ENCODE measurements at places on chromosomes 5 and 9. TPM values are rescaled to one million over a fixed set of nuclear protein-coding genes. Genes with fewer than 3 reads are reported as not detected.

GRCh38 chr5:89282554-89283510 is 399.8 kb upstream of the MEF2C start:
- no peak for DNase-seq

DNA sequence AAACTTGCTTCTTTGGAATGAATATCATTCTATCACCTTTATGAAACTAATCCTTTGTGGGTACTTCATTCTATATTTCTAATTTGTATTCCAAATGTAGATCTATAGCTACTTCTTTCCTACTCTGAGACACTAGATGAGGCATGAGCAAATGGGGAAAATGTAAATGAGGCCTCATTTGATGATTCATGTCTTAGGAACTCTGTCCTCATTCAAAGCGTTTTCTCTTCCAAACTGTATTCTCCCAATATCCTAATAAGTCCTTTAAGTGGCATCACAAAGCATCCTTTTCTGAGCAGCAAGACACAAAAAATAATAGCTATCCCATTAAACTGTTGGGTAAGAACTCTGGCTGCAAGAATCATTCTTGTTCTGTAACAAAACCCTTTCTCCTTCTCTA is 56.1 kb downstream of the TTLL11 start:
- DNase-seq: no peak

DNA sequence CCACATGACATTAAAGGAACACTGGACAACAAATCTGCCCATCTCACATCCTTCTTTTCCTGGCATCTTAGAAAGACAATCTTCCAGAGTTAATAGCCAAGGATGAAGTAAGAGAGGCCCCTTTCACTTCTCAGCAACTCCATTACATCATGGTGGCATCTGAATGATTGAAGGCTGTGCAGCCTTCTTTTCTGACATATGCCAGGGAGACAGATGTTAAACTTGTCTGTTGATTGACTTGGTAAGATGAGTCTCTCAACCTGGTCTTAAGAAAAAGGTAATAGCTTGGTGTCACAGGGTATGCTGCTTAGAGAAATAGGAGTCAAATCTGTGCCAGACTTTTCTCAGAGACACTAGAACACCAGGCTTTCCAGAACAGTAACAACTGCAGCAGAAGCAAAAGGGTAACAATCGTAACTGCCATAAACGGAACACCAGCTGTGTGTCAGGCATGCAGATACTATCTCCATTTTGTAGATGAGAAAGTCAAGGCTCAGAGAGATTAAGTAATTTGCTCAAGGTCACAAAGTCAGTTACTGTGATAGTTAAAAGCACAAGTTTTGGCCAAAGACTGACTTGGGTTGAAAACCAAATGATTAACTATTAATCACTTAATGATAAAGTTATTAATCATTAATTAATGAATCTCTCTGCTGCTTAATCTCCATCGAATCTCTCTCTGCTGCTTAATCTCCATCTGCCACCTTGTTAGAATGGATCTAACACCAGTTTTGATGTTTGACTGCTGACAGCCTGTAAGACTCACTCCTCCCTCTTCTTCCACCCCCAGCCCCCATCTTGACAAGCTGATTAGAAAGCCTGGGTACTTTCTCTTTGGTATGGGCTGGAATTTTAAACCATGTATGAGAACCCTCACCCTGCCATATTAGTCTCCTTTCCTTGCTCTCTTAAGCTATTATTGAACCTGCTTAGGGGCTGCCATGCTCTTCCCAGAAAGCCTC is 353.5 kb downstream of the ENC1 start:
- DNase-seq: no peak

DNA sequence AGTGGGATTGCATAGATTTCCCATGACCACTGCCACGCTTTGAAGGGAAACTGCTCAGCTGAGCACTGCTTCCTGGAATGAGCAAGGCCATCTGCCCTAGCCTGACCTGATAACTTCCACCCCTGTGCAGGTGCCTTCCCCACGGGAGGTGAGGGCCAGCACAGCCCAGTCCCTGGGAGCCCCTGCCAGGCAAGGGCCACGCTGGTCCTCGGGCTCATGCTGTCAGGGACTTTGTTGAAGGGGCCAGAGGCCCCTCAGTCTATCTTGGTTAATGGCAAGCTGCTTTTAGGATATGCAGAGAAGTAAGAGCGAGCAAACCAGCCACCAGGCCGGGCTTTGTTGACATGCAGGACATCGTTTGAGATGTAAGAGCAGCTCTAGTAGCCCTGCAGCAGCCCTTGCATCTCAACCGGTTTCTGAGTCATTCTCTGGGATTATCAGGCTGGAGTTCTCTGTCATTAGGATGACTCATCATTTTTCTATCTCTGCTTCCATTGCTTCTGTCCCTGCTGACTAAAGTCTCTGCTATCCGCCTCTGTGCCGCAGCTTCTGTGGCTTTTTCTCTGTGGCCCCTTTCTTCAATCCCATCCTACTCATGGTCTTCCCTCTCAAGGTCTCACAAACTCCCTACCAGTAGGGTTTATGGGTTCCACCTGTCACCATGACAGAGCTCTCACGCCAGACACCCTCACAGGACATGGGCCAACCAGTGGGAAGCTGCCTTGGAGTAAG is 30.6 kb upstream of the IQGAP2 start:
- DNase-seq: no peak

DNA sequence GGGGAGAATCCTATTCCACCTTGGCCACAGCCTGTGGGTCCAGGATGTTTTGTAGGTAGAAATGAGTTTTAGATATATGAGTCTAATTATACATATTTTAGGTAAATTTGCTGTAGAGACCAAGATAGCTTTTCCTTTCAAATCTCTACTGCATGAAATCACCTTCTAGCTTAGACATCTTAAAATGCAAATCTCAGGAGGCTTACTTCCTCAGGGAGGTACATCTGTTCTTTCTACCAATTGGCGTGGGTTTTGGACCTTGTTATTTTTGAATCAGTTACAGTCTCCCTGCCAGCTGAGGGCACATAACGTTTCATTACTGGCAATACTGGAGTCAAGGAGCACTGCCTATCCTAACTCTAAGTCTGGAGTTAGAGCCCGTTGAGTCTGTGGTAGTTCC is 28.7 kb upstream of the MAST4 start:
- no peak for DNase-seq

Gene SMC5
- total RNA-seq: 10.6 TPM
